ENCODE measurements at places on chromosomes 2 and 18.

DNA sequence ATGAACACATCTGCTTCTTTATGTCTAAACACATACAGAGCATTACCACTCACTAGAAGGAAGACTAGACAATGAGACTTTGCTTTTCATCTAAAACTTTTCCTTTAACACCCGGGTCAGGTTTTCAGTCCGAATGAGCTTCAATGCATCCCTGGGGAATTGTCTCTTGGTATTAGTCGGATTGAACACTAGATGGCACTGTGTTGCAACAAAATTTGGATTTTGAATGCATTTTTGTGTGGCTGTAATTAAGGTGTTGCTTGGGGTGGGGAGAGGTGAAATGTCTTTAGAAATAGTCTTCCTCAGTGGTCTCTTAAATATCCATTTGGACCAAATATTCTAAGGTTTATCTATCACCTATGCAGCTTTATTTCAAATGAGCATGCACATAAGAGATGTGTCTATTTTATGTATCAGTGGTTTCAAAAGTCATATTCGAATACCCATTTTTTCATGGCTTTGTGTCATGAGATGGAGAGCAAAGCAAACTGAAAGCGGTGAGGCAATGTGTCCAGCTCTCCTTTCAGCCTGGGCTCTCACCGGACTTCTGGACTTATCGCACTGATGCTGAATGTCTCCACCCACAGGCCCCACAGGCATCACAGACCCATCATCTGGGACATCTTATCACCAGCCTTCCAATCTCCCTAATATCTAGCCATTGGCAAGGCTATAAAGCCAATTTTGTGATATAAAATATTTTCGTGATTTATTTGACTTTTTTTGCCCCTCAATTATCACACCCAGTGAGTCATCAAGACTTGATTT lies 510.3 kb downstream of the RNF144A start:
- peak; percentile 55 for DNase-seq

GRCh38 chr2:38375696-38376345 lies 1.3 kb downstream of the ATL2 start:
- peak; percentile 68 for DNase-seq

GRCh38 chr2:200609028-200609614 lies 23.3 kb downstream of the AOX1 start:
- no peak for DNase-seq

DNA sequence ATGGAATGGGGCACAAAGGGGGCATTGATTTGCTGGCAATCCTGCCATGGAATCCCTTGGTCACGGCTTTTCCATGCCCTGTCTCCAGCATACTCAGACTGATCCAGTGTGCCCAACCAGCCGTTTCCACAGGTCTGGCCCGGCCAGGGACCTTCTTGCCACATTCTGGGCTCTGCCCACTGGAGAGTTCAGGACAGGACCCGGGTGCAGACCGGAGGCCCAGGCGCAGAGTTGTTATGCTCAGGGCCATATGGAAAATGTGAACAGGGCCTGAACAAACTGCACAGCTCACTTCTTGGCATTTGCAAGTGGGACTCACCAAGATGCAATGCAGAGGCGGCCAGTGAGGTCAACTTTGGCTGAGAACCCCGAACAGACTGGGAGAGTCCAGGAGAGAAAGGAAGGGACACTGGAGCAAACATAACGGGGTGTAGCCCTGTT lies 15.6 kb upstream of the ASAP2 start:
- DNase-seq = peak; percentile 44

DNA sequence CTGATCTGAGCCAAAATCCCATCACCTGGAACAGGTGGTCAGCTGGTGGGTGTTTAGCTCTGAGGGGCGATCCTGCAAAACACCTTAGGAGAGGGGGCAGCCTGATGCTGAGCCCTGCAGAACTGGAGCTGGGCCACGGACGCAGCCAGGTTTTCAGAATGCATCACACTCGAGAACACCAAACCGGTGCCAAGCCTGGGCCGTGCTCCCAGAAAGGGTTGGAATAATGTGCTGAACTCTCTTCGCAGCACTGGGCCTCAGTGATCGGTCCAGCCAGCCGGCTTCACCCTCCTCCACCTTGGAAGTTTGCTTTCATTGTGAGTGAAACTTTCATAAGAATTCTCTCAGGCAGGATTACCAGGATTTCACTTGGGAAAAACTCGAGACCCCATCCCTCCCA lies 56.5 kb upstream of the TTC39C start:
- no peak for DNase-seq

DNA sequence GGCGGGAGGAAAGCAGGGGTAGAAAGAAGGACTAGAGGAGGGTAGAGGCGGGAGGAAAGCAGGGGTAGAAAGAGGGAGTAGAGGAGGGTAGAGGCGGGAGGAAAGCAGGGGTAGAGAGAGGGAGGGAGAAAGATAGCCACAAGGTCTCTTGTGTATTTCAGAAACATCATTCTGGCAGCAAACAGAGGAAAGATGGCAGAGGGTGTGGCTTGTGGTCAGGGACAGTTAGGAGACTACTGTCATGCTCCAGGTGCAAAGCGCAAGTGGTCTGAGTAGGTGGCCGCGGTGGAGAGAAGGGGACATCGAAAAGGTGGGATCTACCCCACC lies 82.4 kb upstream of the TAF1B start:
- DNase-seq = no peak

DNA sequence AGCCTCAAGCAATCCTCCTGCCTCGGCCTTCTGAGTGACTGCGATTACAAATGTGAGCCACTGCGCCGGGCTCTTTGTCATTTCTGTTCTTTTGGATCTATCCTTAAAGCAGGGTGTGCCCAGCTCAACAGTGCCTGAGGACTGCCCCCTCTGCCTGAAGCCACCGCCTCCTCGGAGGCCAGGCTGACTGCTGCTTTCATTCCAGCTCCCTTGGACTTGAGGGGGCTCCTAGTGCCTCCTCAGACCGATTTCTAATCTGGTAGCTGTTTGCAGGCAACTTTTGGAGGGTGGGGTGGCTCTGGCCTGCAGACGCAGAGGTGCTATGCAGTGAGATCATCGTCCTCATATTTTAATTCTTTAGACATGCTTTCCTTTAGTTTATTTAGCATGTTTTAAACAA lies 35.9 kb upstream of the KLF11 start:
- no peak for DNase-seq

GRCh38 chr2:224039080-224039769 lies at the start of gene SERPINE2:
SERPINE2 (minus strand) TSS chr2:224039286; CDS start chr2:224001900, 37,386 bp downstream.
- peak; percentile 77 for DNase-seq

Data from HEK293T (cell line).